ENCODE measurements at places on chromosomes 16 and 17. TPM values are rescaled to one million over a fixed set of nuclear protein-coding genes. Genes with fewer than 3 reads are reported as not detected.

GRCh38 chr17:75530837-75531720 lies 5.6 kb downstream of the LLGL2 start:
- DNase-seq = no peak

DNA sequence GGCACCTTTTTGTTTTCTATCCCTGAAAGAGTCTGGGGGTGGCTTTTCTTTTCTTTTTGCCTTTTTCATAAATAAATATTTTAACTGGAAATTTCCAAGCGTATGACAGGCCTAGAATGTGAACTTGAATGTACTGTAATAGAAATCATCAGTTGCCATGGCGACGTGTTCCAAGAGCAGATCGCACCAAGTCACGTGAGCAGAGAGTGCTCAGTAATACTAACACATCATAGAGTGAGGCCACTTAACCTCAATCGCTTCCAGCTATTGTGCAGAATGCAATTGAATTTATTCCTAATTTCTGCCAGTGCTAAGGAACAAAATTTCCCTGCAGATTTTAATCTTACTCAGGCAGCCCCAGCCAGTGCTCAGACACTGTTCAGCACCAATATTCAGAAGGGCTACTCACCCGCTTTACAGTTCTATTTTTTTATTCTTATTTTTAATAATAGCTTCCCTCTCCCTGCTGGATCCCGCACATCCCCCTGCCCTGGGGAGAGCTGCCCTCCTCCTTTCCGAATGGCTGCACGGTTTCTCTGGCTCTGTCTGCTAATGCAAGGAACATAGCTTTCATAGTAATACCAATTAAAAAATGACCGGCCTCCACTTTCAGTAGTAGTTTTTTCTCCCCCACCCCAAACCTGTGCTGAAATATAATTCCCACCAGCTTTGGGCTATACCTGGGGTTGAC lies 26.2 kb upstream of the PMFBP1 start:
- no peak for DNase-seq

GRCh38 chr16:35177851-35178250 lies 1718.4 kb downstream of the TP53TG3F start:
- DNase-seq = no peak

DNA sequence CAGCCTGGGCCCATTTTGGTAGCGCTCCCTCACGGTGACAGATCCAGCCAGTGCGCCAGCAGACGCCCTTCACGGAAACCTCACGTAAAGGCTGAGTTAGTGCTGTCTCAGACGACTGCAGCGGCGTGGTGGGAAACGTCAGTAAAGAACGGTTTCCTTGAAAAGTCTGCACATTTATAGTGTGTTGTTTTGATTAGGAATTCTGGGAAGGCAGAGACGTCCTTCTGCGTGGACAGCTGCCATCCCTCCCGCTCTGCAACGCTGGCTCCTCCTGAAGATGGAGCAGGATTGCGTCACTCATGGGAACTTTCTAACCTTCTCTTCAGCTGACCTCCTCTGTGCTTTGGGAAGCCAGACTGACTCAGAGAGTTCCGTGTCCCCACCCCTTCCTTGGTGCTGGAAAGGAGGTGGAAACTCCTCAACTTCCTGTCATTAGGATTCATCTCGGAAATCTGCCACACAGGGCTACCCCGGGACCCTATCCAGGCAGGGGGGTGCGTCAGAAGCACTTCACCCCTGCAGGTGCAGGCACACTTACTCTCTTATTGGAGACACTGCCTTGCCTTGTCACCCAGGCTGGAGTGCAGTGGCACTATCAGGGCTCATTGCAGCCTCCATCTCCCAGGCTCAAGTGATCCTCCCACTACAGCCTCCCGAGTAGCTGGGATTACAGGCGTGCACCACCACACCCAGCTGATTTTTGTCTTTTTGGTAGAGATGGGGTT lies 24.3 kb upstream of the CRISPLD2 start:
- peak; percentile 73 for DNase-seq

DNA sequence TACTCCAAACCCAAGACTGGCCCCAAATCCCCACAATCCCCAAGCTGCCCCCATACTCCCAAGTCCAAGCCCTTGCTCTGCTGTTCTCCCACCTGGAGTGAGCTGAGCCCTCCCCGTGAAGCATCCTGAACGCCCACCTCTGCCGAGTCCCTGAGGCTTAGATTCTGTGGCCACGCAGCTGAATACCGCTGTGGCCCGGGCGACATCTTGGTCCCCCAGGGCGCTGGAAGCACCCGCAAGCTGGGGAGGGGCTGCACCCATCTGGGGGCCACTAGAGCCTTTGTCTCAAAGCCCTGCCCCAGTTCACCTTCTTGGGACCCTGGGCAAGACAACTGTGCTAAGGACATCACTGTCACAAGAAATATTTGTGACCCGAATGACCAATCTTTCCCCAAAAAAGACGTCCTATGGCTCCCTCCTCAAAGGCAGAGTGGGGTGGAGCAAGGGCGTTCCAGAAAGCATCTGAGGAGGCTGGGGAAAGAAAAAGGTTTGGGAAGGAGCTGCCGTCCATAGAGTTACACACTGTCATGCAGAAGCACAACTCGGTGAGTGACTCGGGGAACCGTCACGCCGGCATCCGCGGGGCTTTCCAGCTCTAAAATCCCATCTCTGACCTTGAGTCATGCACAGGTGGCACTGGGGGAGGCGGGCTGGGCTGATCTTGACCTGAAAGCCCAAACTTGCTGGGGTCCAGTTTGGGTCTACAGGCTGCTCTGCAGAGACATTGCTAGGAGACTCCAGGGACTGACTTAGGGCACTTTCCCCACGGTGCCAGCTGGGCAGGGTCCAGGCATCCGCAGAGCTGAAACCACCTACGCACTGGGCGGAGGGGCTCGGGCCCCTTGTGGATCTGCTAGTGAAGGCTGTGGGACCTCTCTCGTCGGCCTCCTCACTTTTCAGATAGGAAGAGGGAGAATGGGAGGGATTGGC lies 6.6 kb downstream of the PTX4 start:
- no peak for DNase-seq

GRCh38 chr16:31367853-31368252 lies 12.9 kb downstream of the ITGAX start:
- DNase-seq = no peak

DNA sequence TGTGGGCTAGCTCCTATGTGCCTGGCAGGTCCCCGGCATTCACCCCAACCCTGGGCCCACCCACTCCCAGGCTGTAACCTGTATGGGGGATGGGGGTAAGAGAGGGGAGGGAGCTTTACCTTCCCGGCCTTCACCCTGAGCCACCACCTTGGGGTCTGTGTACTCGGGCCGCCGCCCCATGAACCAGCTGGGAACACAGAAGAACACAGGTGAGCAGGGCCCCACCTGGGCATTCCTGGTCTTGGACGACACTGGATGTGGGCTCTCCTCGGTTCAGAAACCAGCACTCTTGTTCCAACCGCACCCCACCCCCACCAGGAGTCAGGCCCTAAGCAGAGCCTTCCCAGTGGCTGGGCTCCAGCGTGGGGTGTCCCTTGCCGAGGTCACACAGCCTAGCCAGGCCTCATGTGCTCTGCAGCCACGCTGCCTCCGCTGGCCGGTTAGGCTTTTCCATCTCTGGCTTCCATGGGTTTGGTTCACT lies 18.8 kb downstream of the B9D1 start:
- no peak for DNase-seq

DNA sequence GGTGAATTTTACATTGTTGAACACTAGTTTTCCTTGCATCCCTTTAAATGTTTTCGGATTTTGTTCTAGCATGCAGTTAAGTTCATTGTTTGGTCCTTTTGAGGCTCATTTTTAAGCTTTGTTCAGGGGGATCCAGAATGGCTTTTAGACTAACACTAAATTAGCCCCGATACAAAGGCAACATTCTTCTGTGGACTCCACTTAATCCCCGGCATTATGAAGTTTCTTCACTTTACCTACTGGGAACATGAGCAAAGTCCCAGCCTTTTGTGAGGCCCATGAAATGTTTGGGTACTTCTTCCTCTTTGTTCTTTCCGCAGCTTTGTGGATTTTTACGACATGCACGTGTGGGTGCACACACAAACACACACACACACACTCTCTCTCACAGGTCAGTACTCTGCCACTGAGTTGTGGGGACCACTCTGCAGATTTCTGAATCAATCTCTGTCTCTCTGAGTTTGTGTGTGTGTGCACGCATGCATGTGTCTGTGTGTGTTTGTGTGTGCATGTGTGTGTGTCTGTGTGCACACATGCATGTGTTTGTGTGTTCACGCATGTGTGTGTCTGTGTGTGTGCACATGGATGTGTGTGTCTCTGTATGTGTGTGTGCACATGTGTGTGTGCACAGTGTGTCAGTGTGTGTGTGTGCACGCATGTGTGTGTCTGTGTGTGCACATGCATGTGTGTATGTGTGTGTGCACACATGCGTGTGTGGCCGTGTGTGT lies 240.4 kb upstream of the TNRC6C start:
- DNase-seq = no peak

CALCOCO2 gene
- 239 TPM for total RNA-seq

ENPP7 gene
- not detected for total RNA-seq

NATD1 gene
- 12.5 TPM for total RNA-seq

TMEM220 gene
- total RNA-seq = 8.3 TPM

MYH2 gene
- not detected for total RNA-seq

TBC1D3C gene
- not detected for total RNA-seq

Data from heart right ventricle (tissue), 16 donors.